Stimulated activated CD4-positive, alpha-beta T cell treated with anti-CD3 and anti-CD28 coated beads, Interleukin-2, amount 100 ng/mL, for 24 hours (primary cell): ENCODE measurements at places on chromosomes 3 and 15.

GRCh38 chr3:94822298-94822697, 759.4 kb downstream of the NSUN3 start:
- no peak for DNase-seq

- DNase-seq: no peak
Measured at GRCh38 chr3:178097576-178097975, 438.7 kb upstream of the KCNMB2 start.

GRCh38 chr15:92102395-92102755, 248.9 kb downstream of the SLCO3A1 start:
- DNase-seq: no peak

- no peak for DNase-seq
Measured at GRCh38 chr15:74386496-74387140, 19.2 kb upstream of the CYP11A1 start.

- DNase-seq: no peak
Measured at GRCh38 chr3:60847791-60848190, 403.5 kb downstream of the FHIT start.

GRCh38 chr3:195809291-195809785, 2.4 kb downstream of the MUC4 start:
- DNase-seq: no peak

DNA sequence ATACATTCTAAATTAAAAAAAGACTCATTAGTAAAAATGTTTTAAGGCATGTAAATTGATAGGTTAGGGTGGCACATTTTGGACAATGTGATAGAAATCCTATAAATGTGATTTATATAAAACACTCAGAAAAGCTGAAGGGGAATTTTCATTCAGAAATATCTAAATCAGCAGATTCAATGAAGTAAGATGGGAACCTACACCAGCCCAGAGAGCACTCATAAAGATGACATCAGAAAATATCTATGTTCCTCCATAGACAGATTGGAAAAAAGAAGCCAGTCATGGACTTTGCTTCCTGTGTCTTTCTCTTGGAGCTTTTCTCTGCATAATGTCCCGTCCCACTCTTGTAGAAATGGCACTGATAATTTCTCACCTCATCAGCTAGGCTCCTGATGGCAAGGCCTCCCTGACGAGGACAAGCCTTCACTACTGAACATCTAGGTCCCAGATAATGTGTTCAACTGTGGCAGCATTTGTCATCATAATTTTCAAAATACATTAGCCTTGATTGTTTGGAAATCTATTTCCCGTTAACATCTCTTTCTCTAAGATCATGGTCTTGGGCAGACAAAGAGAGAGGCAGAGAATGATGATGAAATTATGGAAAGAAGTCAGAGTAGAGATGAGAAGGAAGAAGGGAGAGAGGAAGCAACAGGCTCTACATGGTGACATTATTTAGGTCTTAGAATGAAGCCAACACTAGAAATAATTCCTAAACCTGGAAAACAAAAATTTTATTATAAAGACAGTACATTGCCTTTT, 354.4 kb downstream of the NTRK3 start:
- no peak for DNase-seq

- no peak for DNase-seq
Measured at GRCh38 chr3:156216852-156217251, 96.5 kb downstream of the KCNAB1 start.

- DNase-seq: no peak
Measured at GRCh38 chr3:21835264-21835663, 84.3 kb upstream of the ZNF385D start.

DNA sequence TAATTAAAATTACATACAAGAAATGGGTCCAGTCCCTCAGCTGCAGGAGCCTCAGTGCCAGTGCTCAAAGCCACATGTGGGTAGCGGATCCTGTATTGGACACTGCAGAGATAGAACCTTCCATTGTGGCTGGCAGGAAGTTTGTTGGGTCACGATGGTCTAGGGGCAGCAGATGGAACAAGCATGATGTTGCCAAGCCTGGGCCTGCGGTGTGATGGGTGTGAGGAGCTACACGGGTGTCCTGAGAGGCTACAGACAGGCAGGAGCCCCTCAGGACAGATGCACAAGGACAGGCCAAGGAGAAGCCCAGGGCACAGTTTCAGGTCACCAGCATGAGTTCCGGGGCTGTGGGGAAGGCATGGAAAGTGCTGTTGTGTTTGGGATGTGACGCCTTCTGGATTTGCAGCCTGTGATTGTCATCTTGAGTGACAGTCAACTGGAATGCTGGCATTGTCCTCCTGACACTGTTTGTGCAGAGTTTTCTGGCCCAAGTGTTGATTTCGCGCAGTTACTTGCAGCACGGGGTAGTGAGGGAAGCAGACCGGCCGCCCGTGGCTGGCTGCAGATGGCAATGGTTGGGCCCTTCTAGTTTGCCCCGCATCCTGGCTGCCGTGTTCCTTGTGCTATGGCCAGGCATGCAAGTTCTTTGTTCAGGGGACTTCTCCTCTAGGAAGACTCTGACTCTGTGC, 177.1 kb downstream of the NSMCE3 start:
- no peak for DNase-seq

- no peak for DNase-seq
Measured at GRCh38 chr15:64792282-64792681, 16.9 kb upstream of the RBPMS2 start.

DNA sequence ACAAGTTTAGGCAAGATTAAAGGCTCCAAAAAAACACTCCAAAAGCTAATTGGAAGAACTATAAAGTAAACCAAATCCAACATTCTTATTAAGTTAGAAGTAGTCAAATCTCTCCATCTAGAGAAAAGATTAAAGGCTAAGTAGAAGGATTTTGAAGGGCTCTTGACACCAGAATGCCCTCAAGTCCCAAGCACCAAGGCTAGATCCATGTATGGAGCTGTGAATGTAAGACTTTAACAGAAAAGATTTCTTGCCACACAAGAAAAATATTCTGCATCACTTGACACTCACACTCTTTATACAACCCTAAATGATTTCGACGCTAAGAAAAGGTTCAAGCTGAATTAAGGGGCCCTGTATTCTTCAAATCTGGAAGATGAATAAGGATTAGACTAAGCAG, 345.2 kb downstream of the VGLL3 start:
- no peak for DNase-seq

DNA sequence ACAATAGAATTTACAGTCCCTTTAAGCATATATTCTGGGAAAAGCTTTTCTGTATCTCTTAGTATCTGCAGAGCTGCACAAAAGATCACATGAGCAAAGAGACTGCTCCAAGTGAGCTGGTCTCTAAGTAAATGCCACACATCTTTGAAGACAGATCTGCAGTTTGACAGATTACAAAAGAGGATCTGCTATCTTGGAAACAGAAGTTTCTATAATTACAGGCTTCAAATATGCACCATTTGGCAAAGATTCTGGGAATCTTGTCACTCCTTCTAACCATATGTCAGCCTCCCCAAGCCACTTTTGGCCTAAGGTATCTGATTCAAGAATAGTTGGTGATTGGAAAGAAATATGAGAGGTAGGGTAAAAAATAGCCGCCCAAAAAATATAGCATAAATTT, 9.6 kb upstream of the CFAP44 start:
- no peak for DNase-seq

DNA sequence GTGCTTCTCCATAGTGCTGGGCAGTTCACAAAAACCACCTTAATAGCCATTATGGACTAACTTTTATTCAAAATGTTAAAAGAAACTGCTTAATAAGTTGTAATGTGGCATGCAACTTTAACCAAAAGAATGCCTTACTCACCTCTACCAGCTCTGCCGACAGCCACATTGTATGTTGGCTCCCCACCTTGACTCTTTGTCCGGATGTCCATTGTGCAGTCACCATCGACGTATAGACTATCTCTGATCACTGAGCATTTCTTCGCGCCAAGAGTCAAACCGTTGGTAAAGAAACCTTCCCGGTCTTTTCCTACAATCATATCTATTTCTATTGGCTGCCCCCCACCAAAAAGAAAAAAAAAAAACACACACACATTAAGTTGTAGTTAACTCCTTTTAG, 2.5 kb downstream of the PFN2 start:
- no peak for DNase-seq

DNA sequence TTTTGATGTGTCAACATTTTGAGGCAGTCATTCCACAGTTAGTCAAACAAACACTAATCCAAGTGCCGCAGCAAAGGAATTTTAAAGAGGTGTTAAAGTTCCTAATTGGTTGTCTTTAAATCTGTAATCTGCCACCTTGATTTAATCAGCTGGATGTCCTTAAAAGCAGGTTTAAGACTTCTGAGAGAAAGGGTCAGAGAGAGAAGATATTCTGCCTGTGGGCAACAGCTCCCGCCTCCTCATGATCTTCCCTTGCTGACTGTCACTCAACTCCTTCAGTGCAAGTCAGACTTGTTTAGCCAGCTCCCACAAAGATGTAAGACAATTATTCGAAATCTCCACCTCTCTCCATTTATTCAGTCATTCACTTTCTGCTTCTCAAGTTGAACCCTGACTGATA, 92.6 kb upstream of the MYRIP start:
- DNase-seq: no peak

- no peak for DNase-seq
Measured at GRCh38 chr3:169923189-169923588, 11.8 kb downstream of the SAMD7 start.

DNA sequence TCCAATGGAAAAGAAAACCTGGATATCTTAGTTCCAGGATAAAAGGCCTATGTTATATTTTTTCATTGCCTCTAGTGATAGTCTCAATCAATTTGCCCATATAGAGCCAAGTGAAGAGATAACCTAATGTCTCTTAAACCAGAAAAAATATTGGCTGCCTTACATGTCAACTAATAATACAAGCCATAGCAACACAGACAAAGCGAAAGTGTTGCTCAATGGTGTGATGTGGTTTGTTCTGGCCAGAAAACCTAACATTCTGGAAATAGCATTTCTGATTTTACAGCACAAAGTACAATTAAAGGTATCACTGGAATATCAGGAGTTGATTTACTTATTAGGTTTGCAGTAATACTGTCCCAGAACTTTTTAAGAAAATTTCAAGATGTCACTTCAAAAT, 101.5 kb downstream of the ATP8B4 start:
- no peak for DNase-seq

- DNase-seq: peak; percentile 23
Measured at GRCh38 chr3:29183346-29184087, 97.4 kb upstream of the RBMS3 start.

GRCh38 chr15:66006986-66007385, 137.7 kb downstream of the RAB11A start:
- DNase-seq: no peak

DNA sequence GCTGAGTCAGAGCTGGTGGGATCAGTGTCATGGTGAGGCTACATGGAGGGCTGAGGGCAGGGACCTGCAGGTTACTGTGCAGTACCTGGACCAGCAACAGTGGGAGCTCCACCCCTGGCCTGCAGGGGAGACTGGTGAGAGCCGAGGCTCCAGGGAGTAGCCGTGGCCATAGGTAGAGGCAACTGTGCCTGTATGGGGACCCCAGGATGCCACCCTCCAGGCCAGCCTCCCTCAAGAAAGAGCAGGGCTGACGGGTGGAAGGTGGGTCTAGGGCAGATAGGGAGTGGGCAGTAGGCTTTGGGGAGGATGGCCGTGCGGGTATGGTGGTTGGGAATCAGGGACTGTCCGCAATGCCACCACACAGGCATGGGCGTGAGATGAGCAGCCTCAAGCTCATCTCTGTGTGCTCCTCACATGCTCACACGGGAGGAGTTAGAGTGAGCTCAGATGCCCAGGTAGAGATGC, 35.5 kb downstream of the FBLN2 start:
- DNase-seq: no peak

GRCh38 chr3:116135457-116136085, 309.7 kb downstream of the LSAMP start:
- DNase-seq: no peak

DNA sequence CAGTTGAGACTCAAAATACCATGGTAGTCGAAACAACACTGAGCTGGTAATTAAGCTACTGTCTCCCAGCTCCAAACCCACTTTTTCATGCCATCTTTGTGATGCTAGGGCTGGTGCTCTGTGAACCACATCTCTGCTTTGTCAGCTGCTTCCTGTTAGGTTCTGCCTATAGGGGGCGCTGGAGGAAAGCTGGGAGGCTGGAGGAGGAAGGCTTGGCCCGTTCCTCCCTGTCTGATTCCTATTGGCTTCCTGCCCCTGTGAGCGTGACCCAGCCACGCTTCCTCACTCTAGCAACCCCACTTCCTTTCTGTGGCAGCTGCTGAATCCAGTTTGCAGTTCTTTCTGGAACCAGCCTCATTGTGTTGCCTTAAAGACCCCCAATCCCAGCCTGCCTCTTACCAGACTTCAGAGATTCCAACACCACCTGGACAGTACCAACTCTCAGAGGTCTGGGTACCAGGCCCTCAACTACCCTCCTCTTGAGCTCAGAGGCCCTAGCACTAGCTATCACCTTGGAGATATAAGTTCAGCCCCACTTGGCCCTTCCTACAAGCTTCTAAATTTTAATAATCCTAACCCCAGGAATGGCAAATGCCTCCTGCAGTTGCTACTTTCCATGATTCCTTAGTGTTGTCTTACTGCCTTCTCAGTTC, 120.9 kb downstream of the ERC2 start:
- DNase-seq: peak; percentile 31

DNA sequence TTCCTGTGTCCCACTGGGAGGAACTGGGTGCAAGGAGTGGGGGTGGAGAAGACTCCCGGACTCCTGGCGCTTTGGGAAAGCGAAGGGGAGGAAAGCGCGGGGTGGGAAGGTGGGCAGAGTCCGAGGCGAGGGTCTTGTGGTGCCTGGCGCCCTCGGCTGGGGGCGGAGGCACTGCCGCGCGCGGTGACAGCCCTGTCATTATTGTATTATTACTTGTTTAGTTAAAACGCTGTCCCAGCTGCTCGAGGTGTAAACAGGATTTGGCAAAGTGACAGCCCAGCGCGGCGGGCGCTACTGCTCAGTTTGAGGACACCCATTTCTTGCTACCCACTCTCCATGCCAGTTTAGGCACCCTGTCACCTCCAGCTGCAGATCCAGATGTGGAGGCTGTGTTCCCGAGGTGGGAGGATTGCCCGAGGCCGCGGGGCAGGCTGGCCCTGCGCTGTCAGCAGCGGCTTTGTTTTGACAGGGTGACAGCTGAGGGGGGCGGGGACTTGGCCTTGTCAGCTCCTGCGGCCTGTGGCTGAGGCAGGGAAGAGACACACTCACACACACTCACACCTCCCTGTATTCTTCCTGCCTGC, 1.0 kb downstream of the KAT2B start:
- peak; percentile 82 for DNase-seq

DNA sequence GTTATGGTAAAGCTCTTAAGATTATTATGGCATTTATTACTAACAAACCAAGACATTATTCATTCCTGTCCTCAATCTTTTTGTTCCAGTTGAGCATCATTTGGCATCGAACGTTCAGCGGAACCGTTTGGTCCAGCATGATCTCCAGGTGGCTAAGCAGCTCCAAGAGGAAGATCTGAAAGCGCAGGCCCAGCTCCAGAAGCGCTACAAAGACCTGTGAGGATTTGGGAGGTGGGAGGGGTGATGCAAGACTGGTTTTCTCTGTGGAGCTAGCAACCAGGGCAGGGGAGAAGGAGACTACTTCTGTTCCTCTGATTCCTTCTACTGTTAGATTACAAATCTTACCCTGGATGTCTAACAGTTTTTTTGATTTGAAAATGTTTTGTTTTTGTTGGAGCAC, 27.6 kb upstream of the UTS2B start:
- DNase-seq: no peak

GRCh38 chr15:80787316-80787715, 8.1 kb downstream of the CEMIP start:
- no peak for DNase-seq
